T-helper 17 cell (primary cell): ENCODE measurements at places on chromosomes 4 and X. TPM values are rescaled to one million over a fixed set of nuclear protein-coding genes. Genes with fewer than 3 reads are reported as not detected.
A peak's percentile ranks its signal among the peaks of the same experiment; 100 is the strongest.

The STK26 gene
- 25.2 TPM for total RNA-seq

DNA sequence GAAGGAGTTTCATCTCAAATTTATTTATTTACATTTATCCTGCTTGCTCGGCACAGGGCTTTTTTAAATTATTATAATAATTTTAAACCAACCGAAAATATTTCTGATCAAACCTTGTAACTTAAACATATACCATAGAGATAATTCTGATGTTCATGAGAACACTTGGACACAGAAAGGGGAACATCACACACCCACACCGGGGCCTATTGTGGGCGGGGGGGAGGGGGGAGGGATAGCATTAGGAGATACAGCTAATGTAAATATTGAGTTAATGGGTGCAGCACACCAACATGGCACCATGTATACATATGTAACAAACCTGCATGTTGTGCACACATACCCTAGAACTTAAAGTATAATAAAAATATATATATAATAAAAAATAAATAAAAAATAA lies 2.9 kb downstream of the ANXA5 start:
- H3K27me3 ChIP-seq, result no peaks in the 10 kb centered on the region
- DNase-seq, result no peak
- peaks cover 5% of the 10 kb centered on the region for H3K36me3 ChIP-seq
- H3K27ac ChIP-seq, result no peak overlapping the region
- no peak overlapping the region for H3K4me3 ChIP-seq

GRCh38 chr4:138852681-138853080 lies 162.9 kb upstream of the NOCT start:
- H3K4me3 ChIP-seq, result no peak overlapping the region
- no peak for DNase-seq
- H3K27me3 ChIP-seq, result peaks cover 24% of the 10 kb centered on the region
- H3K36me3 ChIP-seq, result no peaks in the 10 kb centered on the region
- H3K4me1 ChIP-seq, result peaks cover 5% of the 10 kb centered on the region

The CCDC160 gene
- total RNA-seq, result not detected

- peaks cover 62% of the 10 kb centered on the region for H3K4me1 ChIP-seq
- H3K27ac ChIP-seq, result peak within 1 kb of the TSS; percentile 99
- peaks cover 15% of the 10 kb centered on the region for H3K36me3 ChIP-seq
- DNase-seq, result peak; percentile 46
- peak within 1 kb of the TSS; percentile 98 for H3K4me3 ChIP-seq
Measured at GRCh38 chr4:40196724-40197281, at the start of gene RHOH. RHOH (plus strand) TSS chr4:40197031; CDS start chr4:40243387, 46,356 bp downstream.

The GAGE1 gene
- not detected for total RNA-seq

The SPP1 gene
- not detected for total RNA-seq

The MND1 gene
- total RNA-seq, result not detected

GRCh38 chr4:156659570-156659969 lies 312.0 kb downstream of the PDGFC start:
- no peak overlapping the region for H3K4me3 ChIP-seq
- DNase-seq, result no peak
- H3K36me3 ChIP-seq, result no peaks in the 10 kb centered on the region
- no peak overlapping the region for H3K27ac ChIP-seq
- no peaks in the 10 kb centered on the region for H3K4me1 ChIP-seq

DNA sequence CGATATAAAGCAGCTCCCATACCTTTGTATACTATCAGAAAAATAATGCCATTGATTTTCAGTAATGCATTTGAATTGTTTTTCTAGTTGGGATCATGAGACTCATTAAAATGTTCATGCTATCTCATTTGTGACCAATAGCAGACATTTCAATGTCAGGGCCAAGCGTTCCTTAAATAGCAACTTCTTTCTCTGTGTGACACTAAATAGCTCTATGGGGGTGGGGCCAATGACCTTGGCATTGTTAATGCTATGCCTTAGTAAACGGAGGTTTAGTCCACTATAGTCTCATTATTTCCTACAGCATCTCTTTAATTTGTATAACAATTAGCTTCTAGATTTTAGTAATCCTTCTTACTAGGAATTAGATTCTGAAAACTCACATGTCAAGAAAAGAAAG lies 48.6 kb upstream of the ARHGAP24 start:
- no peak overlapping the region for H3K4me3 ChIP-seq
- H3K36me3 ChIP-seq, result no peaks in the 10 kb centered on the region
- H3K27me3 ChIP-seq, result no peaks in the 10 kb centered on the region
- no peak for DNase-seq

- peaks cover 9% of the 10 kb centered on the region for H3K4me1 ChIP-seq
- peak overlapping the region; percentile 24 for H3K27ac ChIP-seq
- peaks cover 5% of the 10 kb centered on the region for H3K36me3 ChIP-seq
- H3K4me3 ChIP-seq, result no peak overlapping the region
Measured at GRCh38 chrX:136863826-136864225, 16.7 kb downstream of the RBMX start.

DNA sequence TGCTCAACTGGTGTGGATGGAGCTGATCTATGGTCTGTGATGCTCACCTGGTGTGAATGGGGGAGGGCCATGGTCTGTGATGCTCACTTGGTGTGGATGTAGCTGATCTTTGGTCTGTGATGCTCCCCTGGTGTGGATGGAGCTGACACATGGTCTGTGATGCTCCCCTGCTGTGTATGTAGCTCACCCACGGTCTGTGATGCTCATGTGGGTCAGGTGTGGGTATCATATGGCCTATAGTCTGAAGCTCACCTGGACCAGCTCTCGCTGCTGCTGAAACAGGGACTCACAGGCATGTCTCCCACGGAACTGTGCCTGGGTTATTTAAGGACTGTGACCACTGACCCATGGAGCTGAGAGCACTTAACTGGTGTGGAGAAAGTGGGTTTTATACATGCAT lies 109.7 kb downstream of the CRLF2 start:
- no peaks in the 10 kb centered on the region for H3K27me3 ChIP-seq
- H3K27ac ChIP-seq, result no peak overlapping the region
- no peak for DNase-seq
- no peak overlapping the region for H3K4me3 ChIP-seq
- H3K36me3 ChIP-seq, result peaks cover 2% of the 10 kb centered on the region
- no peaks in the 10 kb centered on the region for H3K4me1 ChIP-seq

DNA sequence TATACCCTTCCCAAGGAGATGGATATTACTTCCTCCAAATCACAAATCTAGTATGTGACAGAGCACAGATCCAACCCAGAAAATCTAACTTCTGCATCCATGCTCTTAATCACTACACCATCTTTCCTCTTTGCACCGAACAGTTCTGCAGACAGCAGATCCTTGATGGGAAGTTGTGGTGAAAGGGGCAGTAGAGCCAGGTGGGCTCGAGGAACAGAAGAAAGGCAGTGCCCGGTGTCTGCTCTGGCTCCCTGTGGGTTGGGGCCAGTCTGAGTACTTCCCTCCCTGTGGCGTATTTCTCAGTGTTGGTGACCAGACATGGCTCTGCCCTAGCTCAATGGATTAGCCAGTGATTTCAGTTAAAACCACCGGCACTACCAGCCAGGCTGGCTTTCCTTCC lies 15.3 kb downstream of the HOPX start:
- H3K27me3 ChIP-seq, result peaks cover 54% of the 10 kb centered on the region
- H3K4me3 ChIP-seq, result no peak overlapping the region
- no peaks in the 10 kb centered on the region for H3K4me1 ChIP-seq
- no peak overlapping the region for H3K27ac ChIP-seq

DNA sequence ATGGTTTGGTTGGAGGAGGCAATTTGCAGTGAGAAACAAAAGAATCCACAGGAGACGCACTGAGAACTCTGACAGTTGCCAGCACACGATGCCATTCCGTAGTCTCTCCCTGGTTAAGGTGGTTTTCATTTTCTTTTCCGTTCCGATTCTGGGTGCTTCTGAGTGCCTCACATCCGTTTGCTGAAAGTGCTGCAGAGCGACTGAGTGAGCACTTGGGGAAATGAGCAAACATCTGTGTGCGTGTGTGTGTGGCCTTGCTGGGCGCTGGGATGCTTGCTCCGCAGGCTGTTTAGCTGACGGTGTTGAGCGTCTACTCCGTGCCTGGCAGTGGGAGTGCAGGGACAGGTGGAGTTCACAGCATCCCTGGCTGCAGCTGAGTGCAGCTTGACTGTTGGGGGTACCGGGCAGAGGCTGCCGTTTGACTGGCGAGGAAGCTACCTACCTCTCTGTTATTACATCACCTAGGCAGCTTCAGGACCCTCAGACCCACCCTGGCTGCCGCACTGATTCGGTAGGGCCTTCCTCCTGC lies 49.3 kb downstream of the SORCS2 start:
- no peak overlapping the region for H3K27ac ChIP-seq
- H3K4me1 ChIP-seq, result peaks cover 2% of the 10 kb centered on the region
- H3K4me3 ChIP-seq, result no peak overlapping the region
- H3K36me3 ChIP-seq, result no peaks in the 10 kb centered on the region

DNA sequence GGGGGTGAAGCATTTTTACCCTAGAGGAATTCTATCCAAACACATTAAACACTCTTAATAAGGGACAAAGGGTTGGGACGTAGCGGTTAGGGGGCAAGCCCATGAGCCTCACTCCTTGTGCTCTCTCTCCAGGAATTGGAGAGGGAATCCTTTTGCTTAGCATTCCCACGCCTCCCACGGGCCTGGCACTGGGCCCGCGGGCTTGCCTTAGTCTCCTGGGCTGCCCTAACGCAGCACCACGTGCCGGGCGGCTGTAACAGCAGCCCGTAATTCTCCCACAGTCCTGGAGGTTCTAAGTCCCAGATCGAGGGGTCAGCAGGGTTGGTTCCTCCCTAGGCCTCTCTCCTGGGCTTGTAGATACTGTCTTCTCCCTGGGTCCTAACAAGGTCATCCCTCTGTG lies 67.5 kb downstream of the TBL1X start:
- H3K4me1 ChIP-seq, result peaks cover 17% of the 10 kb centered on the region
- H3K27ac ChIP-seq, result no peak overlapping the region
- DNase-seq, result no peak
- H3K4me3 ChIP-seq, result no peak overlapping the region

The SLIT2 gene
- not detected for total RNA-seq
